Cortex of kidney (tissue), 1 donor: ENCODE measurements at places on chromosomes 13 and 19.

GRCh38 chr13:95656386-95657015 is 12.0 kb upstream of the DZIP1 start:
- DNase-seq: no peak

DNA sequence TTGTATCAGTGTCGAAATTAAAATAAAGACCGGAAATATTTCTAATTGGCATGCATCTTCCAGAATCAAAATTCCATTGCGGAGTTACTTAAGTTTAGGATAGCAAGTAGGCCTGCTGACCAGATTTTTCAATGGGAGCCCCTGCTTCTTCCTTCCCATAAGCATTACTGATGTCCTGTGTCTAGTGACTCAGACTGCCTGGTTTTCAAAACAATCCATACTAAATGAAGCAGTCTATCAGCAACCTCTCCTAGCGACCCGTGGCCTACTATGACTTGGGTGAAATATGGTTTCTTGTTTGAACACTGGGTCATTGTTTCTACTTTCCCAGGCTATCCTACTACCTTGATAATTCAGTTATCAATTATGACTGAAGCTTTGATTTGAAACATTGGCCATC is 571.6 kb downstream of the TBC1D4 start:
- DNase-seq: no peak

DNA sequence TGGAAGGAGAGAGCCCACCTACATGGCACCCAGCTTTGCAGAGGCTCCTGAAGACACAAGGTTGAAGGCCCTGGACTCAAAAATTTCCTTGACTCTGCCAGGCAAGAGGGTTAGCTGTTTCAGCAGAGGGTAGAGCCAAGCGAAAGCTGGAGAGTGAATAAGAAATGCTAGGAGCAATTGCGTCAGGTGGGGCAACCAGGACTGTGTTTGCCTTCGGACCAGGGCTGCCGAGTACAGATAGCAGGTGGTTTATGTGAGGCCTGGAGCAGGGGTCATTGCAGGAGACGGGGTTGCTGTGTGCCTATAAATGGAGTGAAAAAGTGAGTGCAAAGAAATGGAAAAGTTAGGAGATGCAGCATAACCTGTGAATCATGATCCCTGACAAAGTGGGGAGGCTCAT is 59.1 kb downstream of the IRS2 start:
- no peak for DNase-seq

DNA sequence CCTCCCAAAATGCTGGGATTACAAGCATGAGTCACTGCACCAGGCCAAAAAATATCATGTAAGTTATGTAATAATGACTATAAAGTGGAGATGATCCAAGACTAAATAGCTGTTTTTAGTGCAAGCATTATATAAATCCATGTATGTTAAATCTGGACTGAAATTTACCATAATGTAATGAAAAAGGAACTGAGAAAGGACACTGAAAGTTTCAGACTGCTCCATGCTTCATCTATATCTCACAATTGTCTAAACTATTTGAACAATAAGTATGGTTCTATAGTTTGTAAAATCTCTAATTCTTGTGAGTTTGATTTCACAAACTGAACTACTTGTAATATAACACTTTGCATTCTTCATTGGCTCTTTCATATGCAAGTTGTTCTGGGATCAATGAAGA is 2299.5 kb downstream of the PCDH9 start:
- DNase-seq: no peak
